RWPE2 (cell line): ENCODE measurements at places on chromosomes 4 and X.

- peaks cover 8% of the 10 kb centered on the region for H3K4me1 ChIP-seq
- DNase-seq = no peak
- peaks cover 4% of the 10 kb centered on the region; the same call in 1 of the 2 replicates for H3K36me3 ChIP-seq
- no peak overlapping the region for H3K27ac ChIP-seq
- H3K27me3 ChIP-seq = no peaks in the 10 kb centered on the region
Observed at GRCh38 chr4:98536631-98537030, 121.8 kb downstream of the TSPAN5 start.

DNA sequence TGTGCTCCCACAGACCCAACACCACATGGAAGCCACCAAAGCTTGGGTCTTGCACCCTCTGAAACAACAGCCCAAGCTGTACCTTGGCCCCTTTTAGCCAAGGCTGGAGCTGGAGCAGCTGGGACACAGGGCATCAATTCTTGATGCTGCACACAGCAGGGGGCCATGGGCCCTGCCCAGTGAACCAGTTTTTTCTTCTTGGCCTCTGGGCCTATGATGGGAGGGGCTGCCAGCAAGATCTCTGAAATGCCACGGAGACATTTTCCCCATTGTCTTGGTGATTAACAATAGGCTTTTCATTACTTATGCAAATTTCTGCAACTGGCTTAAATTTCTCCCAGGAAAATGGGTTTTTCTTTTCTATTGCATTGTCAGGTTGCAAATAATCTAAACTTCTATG is 49.0 kb downstream of the SPANXA2 start:
- DNase-seq = no peak
- H3K27me3 ChIP-seq = no peaks in the 10 kb centered on the region
- no peak overlapping the region for H3K27ac ChIP-seq
- H3K4me3 ChIP-seq = no peak overlapping the region
- no peaks in the 10 kb centered on the region for H3K4me1 ChIP-seq

GRCh38 chr4:176792326-176793059 is at the start of gene VEGFC:
VEGFC (minus strand) TSS chr4:176792922; CDS start chr4:176792311, 611 bp downstream.
- no peaks in the 10 kb centered on the region for H3K27me3 ChIP-seq
- H3K4me3 ChIP-seq = peak within 1 kb of the TSS; percentile 80
- H3K27ac ChIP-seq = peak within 1 kb of the TSS; percentile 94
- DNase-seq = peak; percentile 71
- peaks cover 24% of the 10 kb centered on the region for H3K36me3 ChIP-seq

DNA sequence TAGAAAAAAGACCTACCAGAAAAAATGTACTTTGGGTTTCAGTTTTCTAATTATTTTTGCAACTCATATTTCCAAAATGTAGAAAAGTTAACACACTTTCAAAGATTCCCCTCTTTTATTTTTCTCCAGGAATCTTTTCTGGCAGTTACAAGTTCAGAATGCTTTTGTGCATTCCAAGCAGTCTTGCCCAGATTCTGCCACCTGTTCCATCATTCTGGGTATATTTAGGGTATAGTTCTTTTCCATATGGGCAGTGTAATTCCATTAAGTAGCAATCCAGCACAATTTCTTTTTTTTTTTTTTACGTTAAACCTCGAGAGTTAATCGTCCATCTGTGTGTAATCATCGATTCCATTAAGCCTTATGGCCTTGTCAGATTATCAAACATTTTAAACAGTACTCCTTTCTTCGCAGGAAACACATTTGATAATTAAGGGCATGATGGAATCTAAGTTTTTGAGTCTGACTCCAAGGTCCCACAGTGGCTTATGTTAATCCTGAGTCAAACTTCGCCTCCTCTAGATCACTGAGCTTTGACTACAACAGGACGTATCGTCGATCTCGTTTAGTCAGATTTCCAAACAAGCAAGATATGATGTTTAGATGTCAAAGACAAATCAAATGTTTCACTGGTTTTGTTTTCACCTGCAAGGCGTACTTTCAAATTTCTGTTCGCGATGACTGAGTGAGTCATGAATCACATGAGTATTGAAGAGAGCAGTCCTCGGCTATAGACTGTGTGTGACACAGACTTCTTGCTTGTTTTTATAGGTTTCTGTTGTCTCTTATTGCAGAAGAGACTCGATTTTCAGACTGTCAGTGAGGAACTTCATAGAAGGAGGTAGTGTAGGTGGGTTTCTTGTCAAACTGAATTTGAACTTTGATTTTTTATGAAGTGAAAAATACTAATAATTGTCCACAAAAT is 118.9 kb upstream of the GK2 start:
- H3K4me3 ChIP-seq = no peak overlapping the region
- no peak for DNase-seq
- no peaks in the 10 kb centered on the region for H3K4me1 ChIP-seq
- H3K27ac ChIP-seq = no peak overlapping the region
- H3K27me3 ChIP-seq = peaks cover 4% of the 10 kb centered on the region

DNA sequence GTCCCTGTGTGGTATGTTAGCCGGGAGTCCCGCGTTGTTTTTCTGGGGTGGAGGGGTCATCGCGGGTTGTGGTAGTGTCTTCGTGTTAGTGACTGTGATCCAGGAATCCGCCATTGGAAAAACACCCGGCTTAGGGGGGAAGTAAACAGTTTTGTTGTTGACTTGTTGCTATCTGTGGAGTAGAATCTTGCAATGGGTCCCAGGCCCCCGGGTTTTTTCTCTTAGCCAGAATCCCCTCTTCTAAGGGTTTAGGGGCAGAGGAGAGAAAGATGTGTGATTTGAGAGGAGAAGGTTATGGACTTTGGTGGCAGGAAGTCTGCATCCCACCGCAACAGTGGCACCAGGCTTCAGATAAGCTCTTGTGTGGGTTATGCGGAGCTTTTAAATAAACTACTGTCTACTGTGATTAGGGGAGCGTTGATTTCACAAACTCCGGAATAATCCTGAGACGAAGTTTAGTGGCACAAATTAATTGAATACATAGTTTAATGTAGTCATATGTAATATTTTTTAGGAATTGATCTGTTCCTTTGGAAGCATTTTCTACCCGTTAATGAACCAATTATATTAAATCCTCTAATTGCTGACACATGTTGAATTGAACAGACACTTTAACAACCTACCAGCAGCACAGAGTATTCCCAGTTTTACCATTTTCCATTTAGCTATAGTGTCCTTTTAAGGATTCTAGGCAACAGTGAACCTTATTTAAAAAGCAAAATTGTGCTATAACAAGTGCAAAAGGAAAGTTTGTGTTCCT is 1.4 kb downstream of the DDX3X start:
- H3K4me3 ChIP-seq = peak overlapping the region; percentile 81
- DNase-seq = no peak
- peaks cover 9% of the 10 kb centered on the region for H3K4me1 ChIP-seq
- H3K27me3 ChIP-seq = no peaks in the 10 kb centered on the region
- H3K27ac ChIP-seq = peak overlapping the region; percentile 95
- H3K36me3 ChIP-seq = peaks cover 50% of the 10 kb centered on the region
